ENCODE measurements at places on chromosomes 4 and X.

DNA sequence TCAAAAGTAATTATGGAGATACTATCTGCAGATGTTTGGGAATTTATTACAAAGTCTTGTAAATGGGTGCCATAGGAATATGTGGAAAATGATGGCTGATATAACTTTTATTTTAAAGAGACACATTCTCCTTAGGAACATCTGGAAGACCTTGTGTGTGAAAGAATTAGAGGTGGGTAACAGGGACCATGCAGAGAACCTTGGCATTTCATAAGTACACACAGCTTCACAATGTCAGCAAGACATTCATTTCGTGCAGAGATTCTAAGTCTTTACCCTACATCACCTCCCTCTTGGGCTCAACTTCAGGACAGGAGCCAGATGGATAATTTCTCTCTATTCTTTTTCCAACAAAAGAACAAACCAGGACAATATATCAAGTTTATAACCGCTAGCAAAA, 458.1 kb upstream of the INTU start:
- no peak for DNase-seq

- DNase-seq: no peak
Observed at GRCh38 chrX:10414156-10414824, 206.1 kb downstream of the MID1 start.

DNA sequence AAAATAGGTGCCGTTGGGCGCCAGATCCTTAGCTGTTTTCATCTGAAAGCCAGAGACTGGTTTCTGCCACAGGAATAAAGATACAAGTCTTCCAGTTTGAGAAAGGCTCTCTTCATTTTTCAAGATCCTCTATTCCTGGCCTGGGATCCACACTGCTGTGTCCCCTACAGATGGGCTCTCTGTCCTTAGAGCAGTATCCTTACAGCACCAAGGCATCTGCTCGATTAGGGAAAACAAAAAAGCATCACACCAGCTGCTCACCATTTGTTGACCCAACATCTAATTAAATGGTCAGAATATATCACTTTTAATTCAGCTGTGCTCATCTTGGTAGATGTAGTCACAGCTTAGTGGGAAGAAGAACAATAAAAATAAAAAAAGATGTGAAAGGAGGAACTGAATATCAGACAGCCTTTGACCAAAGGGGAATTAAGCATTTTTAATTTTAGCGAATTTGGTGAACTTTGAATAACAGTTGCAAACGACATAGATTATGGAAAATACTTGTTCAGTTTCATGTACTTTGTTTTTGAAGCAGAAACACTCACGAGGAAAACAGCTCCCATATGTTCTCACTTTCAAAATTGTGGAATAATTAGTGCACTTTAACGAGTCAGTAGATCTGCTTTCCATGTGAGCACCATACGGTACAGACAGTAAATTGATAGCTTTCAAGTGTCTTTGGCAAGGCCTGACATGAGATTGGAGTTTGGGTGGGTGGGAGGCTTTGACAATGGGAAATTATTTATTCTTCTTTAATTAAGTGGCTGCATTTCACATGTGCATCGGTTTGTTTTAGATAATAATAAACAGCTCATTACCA, 148.4 kb upstream of the CLNK start:
- DNase-seq: no peak

GRCh38 chr4:42570221-42570620, 86.7 kb downstream of the ATP8A1 start:
- no peak for DNase-seq

GRCh38 chrX:155998761-155999510, 1.4 kb downstream of the IL9R start:
- DNase-seq: no peak

DNA sequence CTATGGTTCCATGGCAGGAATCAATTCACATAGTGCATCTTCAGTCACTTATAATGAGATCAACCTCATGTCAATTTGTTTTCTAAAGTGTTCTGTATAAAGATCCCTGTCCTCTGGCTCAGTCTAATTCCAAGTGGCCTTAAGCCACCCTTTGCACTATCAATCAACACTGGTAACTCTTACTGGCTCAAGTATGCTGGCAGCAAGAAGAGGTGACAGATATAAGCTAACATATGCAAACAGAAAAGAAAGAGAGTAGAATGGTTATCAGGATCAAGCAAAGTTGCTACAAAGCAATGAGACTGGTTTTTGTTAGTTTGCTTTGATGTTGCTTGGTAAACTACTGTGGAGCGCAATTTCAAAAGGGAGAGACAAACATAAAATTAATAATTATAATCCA, 67.0 kb downstream of the AMMECR1 start:
- DNase-seq: no peak

GRCh38 chr4:121765368-121765705, 373 bp upstream of the SMIM43 start:
- no peak for DNase-seq

Measured in right atrium auricular region (tissue), 2 donors.